ENCODE measurements at places on chromosomes 3 and 15.

- DNase-seq = no peak
Measured at GRCh38 chr3:134904776-134905646, 110.0 kb downstream of the EPHB1 start.

GRCh38 chr3:157300094-157300493 lies 136.6 kb upstream of the PTX3 start:
- DNase-seq = no peak

GRCh38 chr3:139830817-139831216 lies 104.2 kb upstream of the CLSTN2 start:
- no peak for DNase-seq

DNA sequence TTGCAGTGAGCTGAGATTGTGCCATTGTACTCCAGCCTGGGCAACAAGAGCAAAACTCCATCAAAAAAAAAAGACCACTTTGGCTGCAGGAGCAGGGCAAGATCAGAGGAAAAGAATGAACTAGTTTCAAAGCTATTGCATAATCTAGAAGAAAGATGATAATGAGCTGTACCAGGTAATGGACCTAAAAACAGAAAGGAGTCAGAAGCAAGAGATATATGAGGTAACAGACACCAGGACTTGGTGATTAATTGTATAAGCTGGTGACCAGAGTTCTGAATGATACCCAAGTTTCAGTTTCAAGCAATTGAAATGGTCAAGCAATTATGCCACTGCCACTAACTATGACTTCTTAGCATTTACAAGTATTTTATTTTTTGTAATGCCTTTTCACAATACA lies 2.9 kb downstream of the POLQ start:
- no peak for DNase-seq

- no peak for DNase-seq
Measured at GRCh38 chr3:66465034-66465433, 35.8 kb downstream of the LRIG1 start.

DNA sequence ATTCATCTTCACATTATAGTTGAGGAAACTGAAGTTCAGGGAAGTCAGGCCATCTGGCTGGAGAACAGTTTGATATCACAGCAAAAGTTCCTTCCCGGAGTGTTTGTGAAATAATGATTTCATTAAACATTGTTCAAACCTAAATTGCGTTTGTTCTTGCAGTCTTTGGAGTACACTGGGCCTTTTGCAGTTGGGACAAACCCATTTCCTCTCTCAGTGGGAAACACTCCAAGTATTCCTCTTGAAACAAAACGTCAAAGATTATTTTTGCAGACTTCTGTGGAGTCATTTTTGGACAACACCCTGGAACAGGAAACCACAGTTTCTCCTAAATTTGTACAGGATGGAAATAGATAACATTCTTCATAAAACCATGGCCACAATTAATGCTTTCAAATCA lies 287.5 kb downstream of the PTPRG start:
- no peak for DNase-seq

- DNase-seq = no peak
Measured at GRCh38 chr3:42336103-42336502, 70.1 kb upstream of the CCK start.

- DNase-seq = no peak
Measured at GRCh38 chr15:95247071-95247984, 1016.0 kb downstream of the MCTP2 start.

GRCh38 chr15:63226966-63227401 lies 37.6 kb downstream of the RAB8B start:
- DNase-seq = no peak

- no peak for DNase-seq
Measured at GRCh38 chr3:121243208-121243607, 302.6 kb downstream of the POLQ start.

DNA sequence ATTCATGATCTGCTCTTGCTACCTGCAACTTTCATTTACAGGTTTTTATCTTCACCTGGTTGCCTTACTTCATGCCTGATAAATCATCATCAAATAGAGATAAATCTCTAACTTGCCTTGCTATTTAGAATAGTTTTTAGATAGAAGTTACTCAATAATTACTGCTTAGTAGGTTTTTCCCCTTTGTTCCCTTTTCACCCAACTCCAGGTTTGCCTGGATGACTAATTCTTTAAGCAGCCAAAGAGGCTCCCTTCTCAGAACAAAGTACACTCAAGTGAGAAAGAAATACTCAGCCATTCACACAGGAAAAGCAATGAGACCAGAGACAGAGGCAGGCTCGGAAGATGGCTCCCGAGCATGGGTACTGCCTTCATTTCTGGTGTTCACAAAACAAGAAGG lies 268.1 kb upstream of the CRBN start:
- no peak for DNase-seq

DNA sequence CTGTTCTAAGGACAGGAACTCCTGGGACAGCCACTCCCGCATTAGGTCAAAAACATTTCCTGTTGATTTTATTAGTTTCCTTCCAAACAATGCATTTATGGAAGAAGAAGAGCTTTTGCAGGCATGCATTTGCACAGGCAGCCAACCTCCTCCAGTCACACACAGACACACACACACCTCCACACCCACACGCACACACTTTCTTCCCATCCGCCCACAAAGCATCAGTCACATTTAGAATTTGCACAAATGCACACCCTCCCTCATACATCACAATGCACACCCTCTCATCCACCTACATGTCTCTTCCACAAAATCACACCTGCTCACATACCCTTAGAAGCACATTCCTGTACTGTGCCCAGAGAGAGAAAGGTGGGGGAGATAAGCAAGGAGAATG lies 4.1 kb upstream of the TYRO3 start:
- DNase-seq = no peak

GRCh38 chr3:33722626-33723370 lies 4.7 kb upstream of the CLASP2 start:
- DNase-seq = no peak

- DNase-seq = no peak
Measured at GRCh38 chr3:57923101-57923500, 85.1 kb upstream of the FLNB start.

DNA sequence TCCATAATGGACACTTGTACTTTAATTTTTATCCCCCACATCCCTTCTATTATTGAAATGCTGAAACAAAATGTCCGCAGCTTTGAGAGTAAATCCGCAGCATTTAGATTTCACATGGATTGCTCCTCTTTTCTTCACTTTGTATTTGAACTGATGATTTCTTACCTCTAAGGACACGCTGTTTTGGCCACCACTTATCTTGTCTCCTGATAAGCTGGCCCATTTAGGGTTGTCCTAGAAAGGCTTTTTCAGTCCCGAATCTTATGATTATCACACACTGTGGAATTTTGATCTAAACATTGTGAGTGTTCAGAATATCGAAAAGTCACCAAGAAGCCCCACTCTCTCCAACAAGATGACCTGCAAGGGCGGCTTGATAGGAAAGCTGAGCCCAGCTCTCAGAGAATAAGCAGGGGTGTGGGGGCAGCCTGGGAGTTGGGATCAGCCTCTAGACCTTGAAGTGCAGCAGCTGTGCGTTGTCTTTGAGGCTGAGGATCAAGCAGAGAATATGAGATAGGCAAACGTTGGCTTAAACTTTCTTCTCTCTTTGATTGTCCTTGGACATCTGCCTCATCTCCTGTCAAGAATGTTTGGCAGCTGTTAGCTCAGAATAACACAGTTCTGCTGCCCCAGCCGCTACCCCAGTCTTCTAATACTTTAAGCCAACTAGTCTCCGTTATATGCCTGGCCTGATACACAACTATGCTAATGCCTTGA lies 399.7 kb upstream of the NR2F2 start:
- no peak for DNase-seq

GRCh38 chr3:176824811-176825210 lies 372.5 kb downstream of the TBL1XR1 start:
- DNase-seq = no peak

- DNase-seq = no peak
Measured at GRCh38 chr3:42535981-42536784, 33.7 kb downstream of the VIPR1 start.

- DNase-seq = no peak
Measured at GRCh38 chr3:143856252-143856970, 8.1 kb upstream of the SLC9A9 start.

DNA sequence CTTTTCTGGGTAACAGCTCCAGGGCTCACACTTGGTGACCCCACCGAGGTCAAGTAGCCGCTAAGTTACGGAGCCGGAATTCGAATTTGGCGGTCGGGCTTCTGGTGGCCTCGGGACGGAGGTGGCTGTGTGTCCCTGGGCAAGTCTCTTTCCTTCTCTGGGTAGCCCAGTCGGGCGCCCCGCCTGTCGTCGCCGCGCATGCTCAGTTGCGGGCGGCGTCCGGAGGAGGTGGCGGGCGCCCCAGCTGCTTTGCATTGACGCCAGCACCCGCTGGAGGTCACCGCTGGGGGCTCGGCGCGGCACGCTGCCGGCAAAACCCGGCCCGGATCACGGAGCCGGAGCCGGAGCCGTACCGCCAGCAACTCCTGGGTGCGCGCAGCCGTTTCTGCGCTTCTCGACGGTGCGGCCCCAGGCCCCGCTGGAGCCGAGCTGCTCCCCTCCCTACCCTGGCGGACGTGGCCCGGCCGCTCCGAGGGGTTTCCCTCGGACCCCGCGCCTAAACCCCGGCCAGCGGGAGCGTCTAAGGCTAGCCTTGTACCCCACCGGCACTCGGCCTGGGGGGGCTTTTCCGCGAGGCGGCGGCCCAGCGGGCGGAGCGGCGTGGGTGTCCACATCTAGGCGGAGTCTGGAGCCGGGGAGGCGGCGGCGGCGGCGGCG lies 474 bp upstream of the PDE8A start:
- DNase-seq = peak; percentile 92

- no peak for DNase-seq
Measured at GRCh38 chr3:35670408-35670965, 31.2 kb downstream of the ARPP21 start.

GRCh38 chr3:24741506-24741905 lies 246.9 kb upstream of the THRB start:
- no peak for DNase-seq

GRCh38 chr15:62495670-62496614 lies 330.9 kb upstream of the C2CD4B start:
- DNase-seq = no peak

DNA sequence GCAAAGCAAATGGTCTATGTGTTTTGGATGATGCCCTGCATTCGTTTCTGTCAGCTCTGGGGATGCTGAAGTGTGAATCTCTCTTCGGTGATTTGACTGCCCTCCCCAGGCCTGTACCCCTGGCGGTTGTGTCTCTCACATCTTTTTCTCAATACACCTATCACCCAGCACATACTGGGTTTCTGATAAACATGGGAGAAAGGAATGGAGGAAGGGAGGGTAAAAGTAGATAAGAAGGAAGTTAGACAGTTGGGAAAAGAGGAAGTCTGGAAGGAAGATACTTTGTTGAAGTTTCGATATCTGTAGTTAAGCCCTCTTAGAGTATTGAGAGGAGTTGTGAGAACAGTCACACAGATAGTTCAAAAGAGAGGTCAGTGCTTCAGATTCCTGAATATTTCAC lies 35.8 kb upstream of the LRTM1 start:
- no peak for DNase-seq

DNA sequence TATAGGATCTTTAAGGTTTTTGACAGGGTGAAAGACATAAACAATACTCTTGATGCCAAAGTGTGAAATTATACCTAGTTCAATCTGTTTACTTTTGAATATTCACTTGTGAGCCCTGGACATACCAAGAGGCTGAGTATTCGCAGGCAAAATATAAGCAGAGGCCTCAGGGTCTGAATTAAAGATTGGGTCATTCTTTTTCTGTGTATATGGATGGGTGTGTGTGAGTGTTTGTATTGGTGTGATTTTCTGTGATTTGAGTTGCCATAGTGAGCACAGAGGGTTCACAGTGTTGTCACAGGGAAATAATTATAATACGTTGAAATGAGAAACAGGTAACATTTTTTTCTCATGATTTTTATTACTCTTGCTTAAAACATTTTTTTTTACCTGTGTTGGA lies 770.7 kb upstream of the ALCAM start:
- DNase-seq = no peak

- no peak for DNase-seq
Measured at GRCh38 chr3:14433106-14433505, 30.7 kb downstream of the SLC6A6 start.

- no peak for DNase-seq
Measured at GRCh38 chr3:157572559-157573270, 69.5 kb upstream of the VEPH1 start.

DNA sequence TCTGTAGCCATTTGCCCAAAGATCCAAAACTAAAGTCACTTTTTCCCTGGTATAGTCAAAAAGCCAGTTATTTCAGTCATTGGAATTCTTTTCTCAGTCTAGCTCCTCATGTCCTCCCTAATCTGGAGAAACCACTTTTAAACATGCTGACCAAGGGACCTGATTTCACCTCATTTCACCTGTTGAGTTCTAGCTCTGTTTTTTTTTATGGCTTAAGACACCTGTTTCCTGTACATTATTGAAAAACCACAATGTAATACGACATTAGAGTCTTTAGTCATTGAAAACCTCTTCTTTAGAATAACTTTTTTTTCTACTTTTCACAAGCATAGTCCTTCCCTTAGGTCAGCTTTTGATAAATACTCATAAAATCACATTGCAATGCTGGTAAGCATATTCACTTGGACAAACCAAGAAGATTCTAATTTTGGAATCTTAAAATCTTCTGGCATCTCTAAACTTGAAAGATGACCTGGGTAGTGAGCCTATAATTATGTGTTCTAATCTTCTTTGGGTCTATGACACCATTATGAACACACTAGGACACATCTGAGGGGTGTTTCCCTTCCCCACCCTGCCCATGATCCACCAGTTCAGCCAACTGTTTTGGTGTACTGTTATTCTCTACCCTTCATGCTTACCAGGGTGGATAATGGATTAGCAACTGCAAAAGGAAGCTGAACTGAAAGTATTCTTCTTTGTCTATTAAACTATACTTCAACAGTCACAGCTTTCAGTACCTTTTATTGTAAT lies 103.5 kb upstream of the FXR1 start:
- no peak for DNase-seq

DNA sequence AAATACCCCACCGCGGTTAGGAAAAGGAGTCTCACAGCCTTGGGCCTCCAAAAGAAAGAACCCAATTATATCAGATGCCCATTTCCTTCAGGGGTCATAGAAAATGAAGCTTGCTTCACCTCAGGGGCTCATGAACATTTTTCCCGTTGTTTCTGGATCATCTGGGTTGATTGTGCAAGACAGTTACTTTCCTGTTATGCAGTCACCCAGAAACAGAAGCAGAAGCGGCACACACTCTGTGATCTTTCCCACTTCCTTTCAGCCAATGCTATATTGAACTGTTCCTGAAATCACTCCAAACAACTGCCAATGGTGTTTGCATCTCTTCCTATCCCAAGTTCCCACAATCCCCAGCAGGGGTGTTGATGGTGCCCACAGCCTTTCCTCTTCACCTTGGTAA lies 295.6 kb upstream of the RASGRP1 start:
- DNase-seq = no peak

- DNase-seq = no peak
Measured at GRCh38 chr15:88484682-88485331, 17.3 kb downstream of the MRPS11 start.

- DNase-seq = no peak
Measured at GRCh38 chr15:85527895-85528294, 147.5 kb downstream of the AKAP13 start.

All from activated CD4-positive, CD25-positive, alpha-beta regulatory T cell treated with anti-CD3 and anti-CD28 coated beads, Interleukin-2, amount 50 U/mL, for 16 hours (primary cell).